ENCODE measurements at places on chromosomes 13 and 19.

DNA sequence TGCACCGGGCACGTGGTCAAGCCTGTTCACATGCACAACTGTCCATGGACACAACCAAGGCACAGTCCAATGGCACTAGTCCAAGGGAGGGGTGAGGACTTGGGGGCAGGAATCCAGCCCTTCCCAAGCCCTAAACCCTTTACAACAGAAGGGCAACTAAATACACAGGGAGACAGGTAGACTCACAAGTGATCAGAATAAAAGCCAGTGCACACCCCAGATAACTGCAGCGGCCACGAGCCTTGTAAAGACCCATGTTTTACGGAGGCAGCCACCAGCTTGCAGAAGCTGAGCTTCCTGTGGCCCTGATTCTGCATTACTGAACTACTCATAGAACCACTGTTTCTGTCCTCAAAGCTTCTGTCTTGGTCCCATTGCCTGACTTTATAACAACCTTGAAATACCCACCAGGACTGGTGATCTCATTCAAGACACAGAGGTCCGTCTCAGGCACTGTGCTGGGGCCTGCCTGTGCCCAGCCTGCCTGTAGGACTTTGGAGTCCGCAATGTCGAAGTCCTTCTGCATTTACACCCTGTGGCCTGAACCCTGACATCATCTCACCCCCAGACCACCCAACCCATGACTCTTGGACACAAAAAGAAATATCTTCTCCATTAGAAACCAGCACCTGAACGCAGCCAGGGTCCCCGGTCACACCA, 181.2 kb downstream of the COL4A1 start:
- DNase-seq = peak; percentile 58

- no peak for DNase-seq
These were observed 106.6 kb downstream of the RGCC start for GRCh38 chr13:41563984-41564365.

DNA sequence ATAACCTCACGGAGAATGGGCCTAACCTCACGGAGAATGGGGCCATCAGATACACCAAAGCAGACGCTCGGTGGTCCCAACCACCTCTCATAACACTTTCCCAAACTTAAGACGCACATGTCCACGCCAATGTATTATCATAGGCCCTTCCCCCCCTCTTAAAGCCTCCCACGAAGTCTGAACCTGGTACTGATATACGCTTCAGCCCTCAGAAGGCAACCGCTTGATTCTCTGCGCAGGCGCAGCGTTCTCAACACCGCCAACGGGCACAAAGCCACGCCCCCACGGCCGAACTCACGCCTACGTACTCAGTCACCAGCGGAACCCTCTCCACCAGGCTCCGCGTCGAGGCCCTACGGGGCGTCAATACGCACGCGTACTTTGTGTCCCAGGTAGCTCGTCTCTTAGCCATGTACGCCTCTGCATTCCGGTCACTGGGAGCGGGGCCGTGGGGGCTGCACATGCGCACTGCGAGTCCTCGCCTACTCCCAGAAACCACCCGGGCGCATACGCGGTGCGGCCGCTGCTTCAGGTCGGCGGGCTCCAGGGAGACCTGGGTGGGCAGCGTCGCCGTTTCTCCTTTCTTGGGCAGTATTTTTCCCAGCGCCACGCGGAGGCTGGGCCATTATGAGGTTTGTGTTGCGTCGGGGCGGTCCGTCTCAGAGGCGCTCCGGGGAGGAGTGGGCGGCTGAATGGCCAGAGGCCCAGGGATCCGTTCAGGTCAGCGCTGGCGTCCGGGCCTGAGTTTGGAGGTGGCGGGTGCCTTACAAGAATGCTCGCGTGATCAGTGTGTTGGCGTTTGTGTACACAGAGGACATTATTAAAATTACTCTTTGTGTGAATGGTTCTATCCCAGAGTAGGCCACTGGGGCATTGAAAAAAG, 25.3 kb downstream of the ZNF582 start:
- DNase-seq = peak; percentile 96

DNA sequence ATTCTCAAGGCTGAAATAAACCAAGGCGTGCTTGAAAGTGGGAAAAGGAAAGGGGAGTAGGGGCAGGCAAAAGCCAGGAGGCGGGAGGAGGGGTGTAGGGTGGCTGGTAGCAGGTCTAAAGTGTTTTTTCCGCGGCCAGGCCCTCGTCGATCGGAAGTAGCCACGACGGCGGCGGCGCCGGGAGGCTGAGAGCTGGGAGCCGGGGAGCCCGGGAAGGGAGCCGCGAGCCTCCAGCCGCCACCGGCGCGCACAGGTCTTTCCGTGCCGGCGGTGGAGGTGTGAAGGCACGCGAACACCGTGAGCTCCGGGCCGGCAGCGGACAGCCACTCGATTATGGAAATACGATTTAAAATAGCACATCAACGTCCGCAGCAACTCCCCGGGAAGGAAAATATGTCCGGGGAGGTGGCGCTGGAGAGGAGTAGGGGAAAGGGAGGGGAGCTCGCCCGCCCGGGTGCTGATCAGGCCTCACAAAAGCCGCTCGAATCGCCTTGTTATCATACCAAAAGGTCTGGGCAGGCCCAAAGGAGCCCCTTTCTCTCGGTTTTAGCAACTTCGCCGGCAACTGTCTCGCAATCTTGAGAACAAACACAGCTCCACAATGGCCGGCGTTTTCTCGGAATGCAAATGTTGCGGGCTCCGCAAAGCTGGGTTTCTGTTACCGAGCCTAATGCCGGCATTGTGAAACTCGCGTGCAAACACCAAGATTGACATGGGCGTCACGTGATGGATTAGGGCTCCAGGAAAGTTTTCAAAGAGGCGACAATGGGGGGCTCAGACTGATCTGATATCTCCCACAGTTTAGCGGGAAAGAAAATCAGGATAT, 2.9 kb upstream of the PCDH8 start:
- peak; percentile 77 for DNase-seq

- no peak for DNase-seq
These were observed 106.6 kb downstream of the MZT1 start for GRCh38 chr13:72620874-72621273.

DNA sequence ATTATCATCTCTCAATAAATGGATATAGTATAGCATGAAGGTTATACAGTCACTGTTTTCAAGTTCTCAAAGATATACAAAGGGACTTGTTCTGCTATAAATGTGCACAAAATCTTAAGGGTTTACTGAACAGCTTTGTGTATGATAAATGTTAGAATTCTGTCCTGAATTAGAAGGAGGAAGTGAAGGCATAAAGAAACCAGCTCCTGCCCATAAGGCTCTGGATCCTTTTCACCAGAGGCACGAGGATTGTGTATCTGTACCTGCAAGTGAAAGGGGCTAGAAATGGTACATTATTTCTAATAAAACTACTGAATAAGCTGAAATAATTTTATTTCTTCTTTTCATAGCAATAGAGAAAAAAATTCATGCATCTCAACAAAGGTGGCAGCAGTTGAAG, 32.4 kb downstream of the PHF11 start:
- DNase-seq = no peak

DNA sequence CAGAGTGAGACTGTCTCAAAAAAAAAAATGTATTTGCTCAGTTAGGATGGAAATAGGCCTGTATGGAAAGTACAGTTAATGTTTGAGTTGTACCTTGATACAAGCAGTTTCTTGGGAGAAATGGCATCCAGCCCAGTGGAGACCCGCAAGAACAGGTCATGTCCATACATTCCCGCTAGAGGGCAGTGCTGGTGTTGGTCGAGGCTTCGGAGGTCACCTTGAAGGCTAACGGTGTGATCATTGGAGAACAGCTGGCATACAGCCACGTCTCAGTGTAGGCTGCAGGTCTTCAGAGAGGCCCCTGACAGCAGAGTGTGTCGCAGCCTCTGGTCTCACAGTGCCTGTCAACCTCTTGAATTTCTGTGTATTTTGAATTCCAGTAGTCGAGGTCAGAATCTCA, 7.5 kb downstream of the ZNF610 start:
- DNase-seq = peak; percentile 81

DNA sequence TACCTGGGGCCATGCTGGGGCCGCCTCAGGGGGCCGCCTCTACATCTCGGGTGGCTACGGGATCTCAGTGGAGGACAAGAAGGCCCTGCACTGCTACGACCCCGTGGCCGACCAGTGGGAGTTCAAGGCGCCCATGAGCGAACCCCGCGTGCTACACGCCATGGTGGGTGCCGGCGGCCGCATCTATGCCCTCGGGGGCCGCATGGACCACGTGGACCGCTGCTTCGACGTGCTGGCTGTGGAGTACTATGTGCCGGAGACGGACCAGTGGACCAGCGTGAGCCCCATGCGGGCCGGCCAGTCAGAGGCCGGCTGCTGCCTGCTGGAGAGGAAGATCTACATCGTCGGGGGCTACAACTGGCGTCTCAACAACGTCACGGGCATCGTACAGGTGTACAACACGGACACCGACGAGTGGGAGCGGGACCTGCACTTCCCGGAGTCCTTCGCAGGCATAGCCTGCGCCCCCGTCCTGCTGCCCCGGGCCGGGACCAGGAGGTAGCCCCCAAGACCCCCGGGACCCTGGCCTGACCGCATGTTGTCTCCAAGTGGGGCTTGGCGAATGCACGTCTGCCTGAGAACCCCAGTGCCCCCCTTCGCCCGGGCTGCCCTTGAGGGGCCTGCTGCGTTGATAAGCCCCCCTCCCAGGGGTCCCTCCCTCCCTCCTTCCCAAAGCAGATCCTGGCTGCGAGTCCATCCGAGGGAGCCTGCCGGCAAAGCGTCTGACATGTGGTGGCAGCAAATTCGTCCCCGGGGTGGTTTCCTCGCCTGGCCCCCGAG, 14.5 kb upstream of the CRTC1 start:
- DNase-seq = no peak

DNA sequence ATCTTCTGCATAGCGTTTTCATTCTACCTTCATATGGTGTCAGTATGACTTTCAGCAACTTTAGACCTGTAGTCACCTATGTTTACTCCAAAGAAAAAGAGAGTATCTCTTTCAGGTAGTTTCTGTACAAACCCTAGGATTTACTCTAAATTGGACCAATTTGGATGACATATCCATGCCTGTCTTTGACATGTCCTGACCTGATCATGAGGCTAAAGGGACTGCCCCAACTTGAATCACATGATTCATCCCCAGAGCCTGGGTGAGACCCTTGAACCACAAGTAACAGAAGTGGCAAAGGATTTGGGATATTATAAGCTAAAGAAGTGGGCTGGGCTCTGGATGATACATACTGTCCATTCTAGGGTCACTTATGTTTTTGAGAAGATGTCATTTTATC, 124.5 kb upstream of the CSNK1A1L start:
- no peak for DNase-seq

DNA sequence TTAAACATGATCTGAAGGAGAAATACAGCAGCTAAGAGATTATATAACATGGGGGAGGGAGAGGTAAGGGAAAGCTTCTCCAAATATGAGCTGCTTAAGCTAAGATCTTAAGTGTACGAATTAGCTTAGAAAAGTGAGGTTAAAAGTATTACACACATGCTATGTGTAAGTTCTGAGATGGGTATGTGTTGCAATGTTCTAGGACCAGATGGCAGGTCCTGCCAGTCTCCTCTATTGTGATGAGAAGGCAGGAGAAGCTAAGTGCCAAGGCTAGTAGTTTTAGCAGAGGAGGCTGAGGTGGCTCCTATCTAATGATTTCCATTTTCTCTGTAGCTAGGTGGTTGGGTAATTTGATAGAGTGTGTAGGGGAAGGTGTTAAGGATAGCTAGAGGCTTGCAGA, 57.6 kb downstream of the MICU2 start:
- DNase-seq = no peak

DNA sequence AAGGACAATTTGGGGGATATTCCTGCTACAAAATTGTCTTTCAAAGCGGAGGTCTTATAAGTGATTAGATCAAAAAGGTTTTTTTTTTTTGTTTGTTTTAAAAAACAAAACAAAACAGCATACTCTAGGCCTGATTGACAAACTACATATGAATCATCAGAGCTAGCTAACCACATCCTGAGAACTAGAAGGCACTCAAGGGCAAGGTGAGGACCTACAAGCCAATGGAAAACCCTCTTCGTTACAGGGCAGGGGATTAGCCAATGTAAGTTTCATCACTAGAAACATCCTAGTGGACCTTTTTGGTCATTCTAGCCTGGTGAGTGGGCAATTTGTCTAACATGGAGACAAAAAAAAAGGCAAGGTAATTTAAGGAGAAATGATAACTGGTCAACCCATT, 428.6 kb downstream of the RFC3 start:
- DNase-seq = no peak

DNA sequence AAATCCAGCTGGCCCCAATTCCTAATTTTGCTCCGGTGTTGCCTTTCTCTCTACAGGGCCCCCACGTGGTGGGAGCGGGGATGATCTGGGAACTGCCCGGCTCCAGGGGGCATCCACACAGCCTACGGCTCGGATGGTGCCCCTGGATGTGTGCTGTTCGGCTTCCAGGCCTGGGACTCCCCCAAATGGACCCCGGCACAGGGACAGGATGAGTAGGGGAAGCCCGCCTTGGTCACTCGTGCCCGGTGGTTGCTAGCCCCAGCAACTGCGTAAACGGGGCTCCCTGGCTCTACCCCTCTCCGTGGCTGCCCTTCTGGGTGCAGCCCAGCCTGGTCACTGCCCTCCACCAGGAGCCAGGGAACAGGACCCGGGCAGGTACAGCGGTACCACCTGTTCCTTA, 111.5 kb downstream of the TEX26 start:
- DNase-seq = peak; percentile 52

Data from islet precursor cell (in vitro differentiated cells).